Urinary bladder (tissue), 4 donors: ENCODE measurements at places on chromosomes 1 and 21. TPM values are rescaled to one million over a fixed set of nuclear protein-coding genes. Genes with fewer than 3 reads are reported as not detected.

GRCh38 chr1:59194621-59195020 is 102.3 kb upstream of the FGGY start:
- no peak for DNase-seq

GRCh38 chr1:37064039-37064438 is 29.7 kb upstream of the GRIK3 start:
- no peak for DNase-seq

DNA sequence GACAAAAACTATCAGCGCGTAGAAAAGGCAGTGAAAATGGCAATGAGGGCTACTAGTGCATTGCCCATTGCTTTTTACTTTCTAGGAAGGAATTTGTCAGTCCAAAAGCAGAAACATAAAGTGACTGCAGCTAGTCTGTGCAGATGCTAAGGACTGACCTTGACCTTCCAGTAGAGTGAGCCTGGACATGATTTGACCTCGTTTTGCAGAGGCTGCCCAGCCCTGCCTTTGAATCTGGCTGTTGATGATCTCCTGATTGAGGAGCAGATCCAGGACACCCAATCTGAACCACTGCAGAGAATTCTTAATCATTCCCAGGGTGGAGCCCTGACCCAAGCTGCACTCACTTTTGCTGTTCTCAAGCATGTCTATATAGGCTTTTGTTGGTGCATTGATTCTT is 21.6 kb downstream of the DYRK3 start:
- DNase-seq, result no peak

- peak; percentile 43 for DNase-seq
These were observed 223.0 kb downstream of the PLA2G4A start for GRCh38 chr1:187051618-187052232.

GRCh38 chr1:78526496-78526895 is 35.7 kb downstream of the PTGFR start:
- DNase-seq, result no peak

- no peak for DNase-seq
These were observed 10.6 kb downstream of the OR2W3 start for GRCh38 chr1:247905910-247906503.

GRCh38 chr1:69985376-69985775 is 220.0 kb downstream of the LRRC40 start:
- DNase-seq, result no peak

GRCh38 chr1:160538985-160539651 is 16.1 kb upstream of the SLAMF6 start:
- no peak for DNase-seq

DNA sequence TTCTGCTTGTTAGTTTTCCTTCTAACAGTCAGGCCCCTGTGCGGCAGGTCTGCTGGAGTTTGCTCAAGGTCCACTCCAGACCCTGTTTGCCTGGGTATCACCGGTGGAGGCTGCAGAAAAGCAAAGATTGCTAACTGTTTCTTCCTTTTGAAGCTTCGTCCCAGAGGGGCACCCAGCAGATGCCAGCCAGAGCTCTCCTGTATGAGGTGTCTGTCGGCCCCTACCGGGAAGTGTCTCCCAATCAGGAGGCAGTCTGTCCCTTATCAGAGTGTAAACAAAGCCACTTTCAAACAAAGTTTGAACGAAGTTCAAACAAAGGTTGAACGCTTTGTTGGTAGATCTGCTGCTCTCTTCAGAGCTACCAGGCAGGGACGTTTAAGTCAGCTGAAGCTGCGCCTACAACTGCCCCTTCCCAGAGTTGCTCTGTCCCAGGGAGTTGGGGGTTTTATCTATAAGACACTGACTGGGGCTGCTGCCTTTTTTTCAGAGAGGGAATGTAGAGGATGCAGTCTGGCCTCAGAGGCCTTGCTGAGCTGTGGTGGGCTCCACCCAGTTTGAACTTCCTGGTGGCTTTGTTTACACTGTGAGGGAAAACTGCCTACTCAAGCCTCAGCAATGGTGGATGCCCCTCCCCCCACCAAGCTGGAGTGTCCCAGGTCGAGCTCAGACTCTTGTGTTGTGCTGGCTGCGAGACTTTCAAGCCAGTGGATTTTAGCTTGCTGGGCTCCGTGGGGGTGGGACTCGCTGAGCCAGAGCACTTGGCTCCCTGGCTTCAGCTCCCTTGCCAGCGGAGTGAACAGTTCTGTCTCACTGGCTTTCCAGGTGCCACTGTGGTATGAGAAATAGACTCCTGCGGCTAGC is 401.8 kb downstream of the SRGAP2C start:
- DNase-seq, result no peak

DNA sequence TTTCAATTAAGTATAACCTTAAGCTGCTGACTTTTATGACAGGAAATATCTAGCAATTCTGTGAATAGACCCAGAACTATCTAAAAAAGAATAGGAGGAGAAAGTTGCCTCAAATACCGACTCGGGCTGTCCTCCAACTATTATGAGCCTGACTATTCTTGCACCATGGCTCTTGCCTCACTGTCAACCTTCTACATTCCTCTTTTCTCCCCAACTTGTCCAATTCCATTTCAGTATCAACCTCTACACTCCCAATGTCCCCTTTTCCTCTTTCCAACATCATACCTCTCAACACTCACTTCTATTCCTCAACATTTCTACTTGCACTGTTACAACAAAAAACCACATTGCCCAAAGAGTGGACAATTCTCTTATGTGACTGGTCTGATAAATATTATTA is 2.3 kb downstream of the ZZZ3 start:
- DNase-seq, result no peak

- DNase-seq, result no peak
These were observed 762.5 kb upstream of the TPTE start for GRCh38 chr21:9758888-9759287.

DNA sequence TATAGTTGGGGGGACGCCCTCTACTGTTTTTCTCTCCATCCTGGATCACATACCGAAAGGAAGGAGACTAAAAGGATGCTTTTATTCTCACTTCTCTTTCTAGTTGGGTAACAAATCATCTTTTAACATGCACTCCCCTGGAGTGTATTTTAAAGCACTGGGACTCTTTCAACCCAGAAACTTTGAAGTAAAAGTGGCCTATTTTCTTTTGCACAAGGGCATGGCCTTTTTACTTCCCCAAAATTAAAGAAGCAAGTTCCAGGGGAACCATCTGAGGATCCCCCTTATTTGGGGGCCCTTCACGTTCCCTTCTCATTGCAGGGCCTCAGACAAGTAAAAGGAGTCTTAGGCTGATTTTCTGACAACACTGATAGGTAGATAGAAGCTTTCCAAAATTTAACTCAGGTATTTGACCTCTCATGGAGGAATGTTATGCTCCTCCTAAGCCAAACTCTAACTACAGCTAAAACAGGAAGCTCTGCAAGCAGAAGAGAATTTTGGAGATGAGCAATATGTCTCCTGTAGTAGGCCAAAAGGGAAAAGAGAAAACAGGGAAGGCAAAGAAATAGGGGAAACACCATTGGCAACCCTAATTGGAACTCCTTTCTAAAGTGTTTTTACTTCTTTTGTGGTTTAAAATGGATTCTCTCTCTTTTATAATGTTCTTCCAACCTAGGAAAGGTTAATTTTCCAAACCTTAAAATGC is 8.9 kb upstream of the CD46 start:
- no peak for DNase-seq

- no peak for DNase-seq
These were observed 105.8 kb downstream of the TBX19 start for GRCh38 chr1:168386492-168386891.

- peak; percentile 51 for DNase-seq
These were observed 74.0 kb upstream of the ARHGEF16 start for GRCh38 chr1:3380469-3380868.

GRCh38 chr1:214075999-214076707 is 88.4 kb downstream of the PROX1 start:
- no peak for DNase-seq

GRCh38 chr1:53111073-53111556 is 31.3 kb downstream of the SLC1A7 start:
- no peak for DNase-seq

- no peak for DNase-seq
These were observed 15.4 kb downstream of the NOL9 start for GRCh38 chr1:6538956-6539355.

DNA sequence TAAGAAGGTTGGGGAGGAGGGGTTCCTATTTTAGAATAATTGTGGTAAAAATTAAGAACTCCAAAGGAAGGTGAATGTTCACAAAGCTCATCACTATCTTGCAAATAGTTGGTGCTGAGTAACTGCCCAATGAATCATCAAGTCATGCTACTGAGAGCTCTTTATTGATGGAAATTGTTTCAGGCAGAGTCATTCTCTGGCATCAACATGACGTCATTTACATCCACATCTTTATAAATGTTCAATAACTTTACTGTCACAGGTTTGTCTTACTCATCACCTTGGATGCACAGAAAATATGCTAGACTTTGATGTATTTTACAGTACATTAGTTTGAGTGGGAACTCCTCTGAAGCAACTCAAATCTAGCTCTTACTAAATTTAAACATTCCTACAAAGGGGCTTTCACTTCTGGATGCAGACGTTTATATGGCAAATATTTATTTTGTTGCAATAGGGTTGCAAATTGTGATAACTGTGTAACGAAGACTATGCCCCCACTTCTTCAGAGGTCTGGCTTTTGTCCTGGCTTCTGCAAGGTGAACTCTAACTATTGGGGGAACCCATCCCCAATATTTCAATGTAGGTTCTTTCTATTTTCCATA is 273.7 kb upstream of the AJAP1 start:
- DNase-seq, result no peak

Gene CDK11B
- 6.5 TPM for total RNA-seq

Gene TFF2
- not detected for total RNA-seq

Gene TINAGL1
- 94.1 TPM for total RNA-seq

Gene EPS15
- total RNA-seq, result 96.2 TPM

Gene SMYD2
- total RNA-seq, result 41.7 TPM

Gene ZNF593OS
- not detected for total RNA-seq

Gene CFHR1
- total RNA-seq, result 1.2 TPM

Gene KCNK1
- 7.2 TPM for total RNA-seq

Gene PCBP3
- total RNA-seq, result 4.3 TPM

Gene TFAP2E
- total RNA-seq, result not detected

Gene FOXD3
- total RNA-seq, result 2.9 TPM

Gene RORC
- total RNA-seq, result 1.6 TPM
